ENCODE measurements at places on chromosomes 13 and 19.

- no peak for DNase-seq
Observed at GRCh38 chr19:32649751-32650150, 25.2 kb downstream of the ANKRD27 start.

GRCh38 chr13:75395066-75395465, 86.9 kb downstream of the TBC1D4 start:
- no peak for DNase-seq

- DNase-seq, result no peak
Observed at GRCh38 chr19:33174186-33174585, 19.9 kb upstream of the LRP3 start.

- DNase-seq, result no peak
Observed at GRCh38 chr13:97534540-97534939, 100.6 kb downstream of the RAP2A start.

- no peak for DNase-seq
Observed at GRCh38 chr19:2227415-2228156, 8.5 kb downstream of the PLEKHJ1 start.
